ENCODE measurements at places on chromosomes 3 and 15.
A peak's percentile ranks its signal among the peaks of the same experiment; 100 is the strongest.

DNA sequence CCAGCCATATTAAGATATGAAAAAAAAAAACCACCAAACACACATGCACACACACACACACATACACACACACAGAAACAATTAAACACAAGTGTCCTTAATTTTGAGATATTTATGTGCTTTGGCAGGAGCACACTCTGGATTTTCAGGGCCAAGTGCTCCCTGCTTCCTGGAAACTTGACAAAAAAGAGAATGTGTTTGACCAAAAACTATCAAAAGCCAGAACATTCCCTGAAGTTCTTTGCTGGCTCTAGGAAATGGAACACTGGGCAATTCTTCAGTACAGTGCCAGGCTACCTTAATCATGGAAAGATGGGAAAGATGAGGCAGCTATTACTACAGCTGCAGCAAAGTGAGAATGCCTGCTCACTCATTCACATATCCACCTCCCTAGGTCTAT is 44.6 kb downstream of the P3H2 start:
- no peak for DNase-seq

DNA sequence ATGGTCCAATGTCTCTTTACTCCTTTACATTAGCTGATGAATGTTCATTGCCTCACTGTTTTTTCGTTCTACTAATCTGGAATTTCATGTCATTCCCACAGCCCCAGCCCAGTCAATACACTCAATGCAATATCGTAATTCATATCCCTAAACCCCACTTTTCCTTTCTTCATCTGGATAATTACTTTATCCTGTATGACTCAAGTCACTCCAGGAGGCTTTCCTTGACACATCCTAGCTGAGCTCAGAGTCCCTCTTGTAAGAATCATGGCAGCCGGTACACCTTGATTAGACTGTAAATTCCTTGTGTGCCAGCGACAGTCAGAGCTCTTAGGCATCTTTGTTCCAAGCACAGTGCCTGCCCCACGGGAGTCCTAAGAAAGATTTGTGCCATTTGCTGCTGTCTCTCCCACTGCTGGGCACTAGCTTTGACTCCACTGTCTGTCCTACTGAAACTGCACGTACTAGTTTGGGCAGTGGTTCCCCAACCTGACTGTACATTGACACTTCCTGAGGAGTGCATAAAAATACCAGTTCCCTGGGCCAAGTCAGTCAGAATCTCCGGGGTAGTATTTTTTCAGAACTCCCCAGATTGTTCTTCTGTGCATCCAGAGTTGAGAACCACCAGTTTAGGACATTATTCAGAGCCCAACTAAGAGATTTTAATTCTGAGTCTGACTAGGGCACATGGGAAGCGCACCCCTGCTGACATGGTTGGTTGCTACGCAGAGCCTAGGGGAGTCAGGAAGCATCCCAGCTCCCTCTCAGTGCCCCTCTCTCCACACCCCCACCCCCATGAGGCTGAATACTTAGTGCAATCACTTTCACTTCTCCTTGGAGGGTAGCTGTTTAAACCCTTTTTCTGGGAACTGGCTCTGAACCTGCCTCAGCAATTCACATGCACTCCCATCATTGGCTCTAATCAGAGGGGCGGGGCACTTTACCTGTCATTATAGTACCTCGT is 19.5 kb upstream of the C3orf70 start:
- no peak for DNase-seq

DNA sequence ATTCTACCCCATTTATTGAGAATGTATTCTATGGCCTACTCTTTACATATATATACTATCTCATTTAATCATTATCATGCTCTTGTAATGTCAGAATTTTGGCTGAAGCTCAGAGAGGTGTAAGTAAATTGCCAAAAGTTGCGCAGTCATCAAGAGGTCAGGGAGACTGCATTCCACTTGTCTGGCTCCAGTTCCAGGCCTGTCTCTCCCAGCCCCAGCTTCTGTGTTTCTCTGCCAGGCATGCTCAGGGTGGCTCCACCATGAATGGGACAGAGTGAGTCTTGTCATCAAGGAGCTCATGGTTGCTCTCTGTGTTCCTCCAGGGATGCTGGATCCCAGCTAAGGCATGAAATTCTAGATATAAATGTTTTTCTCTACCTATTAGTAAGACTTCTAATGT is 635.1 kb upstream of the MDFIC2 start:
- no peak for DNase-seq

DNA sequence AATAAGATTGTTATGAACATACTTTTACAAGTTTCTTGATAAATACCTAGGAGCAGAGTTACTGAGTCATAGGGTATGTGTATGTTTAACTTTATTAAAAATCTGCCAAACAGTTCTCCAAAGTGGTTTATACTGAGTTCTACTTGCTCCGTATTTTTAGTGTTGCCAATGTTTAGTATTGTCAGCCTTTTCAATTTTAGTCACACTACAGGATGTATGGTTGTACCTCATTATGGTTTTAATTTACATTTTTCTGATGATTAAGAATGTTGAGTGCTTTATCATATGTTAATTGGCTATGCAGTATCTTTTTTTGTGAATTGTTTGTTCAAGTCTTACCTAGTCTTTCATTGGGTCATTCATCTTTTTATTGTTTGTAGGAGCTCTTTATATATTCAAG is 4.3 kb downstream of the TMOD3 start:
- DNase-seq, result no peak

- no peak for DNase-seq
Observed at GRCh38 chr3:24378313-24378712, 116.3 kb downstream of the THRB start.

- no peak for DNase-seq
Observed at GRCh38 chr3:11116336-11117059, 37.8 kb upstream of the HRH1 start.

GRCh38 chr3:115666920-115667737 is 43.8 kb downstream of the GAP43 start:
- DNase-seq, result no peak

DNA sequence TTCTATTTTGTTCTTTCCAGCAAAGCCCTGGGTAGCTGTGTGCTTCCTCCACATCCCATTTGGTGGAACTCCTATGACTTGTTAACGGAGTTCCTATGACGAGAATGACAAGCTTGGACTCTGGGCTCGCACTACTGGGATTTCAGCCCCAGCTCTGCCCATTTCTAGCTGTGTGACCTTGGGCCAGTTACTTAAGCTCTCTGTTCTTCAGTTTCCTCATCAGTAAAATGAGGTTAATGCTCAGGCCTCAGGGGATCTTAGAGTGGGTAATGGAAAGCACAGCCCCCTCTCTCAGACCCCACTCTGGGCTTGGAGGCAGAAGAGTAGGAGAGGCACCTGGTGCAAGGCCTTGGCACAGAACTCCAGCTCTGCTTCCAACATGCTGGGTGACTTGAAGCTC is 123.1 kb downstream of the SMAD6 start:
- DNase-seq, result no peak

- DNase-seq, result no peak
Observed at GRCh38 chr15:91517491-91518200, 335.9 kb upstream of the SLCO3A1 start.

- DNase-seq, result no peak
Observed at GRCh38 chr3:124229420-124229819, 237.5 kb upstream of the ROPN1 start.

GRCh38 chr3:186882881-186883685 is 40.6 kb downstream of the ADIPOQ start:
- no peak for DNase-seq

DNA sequence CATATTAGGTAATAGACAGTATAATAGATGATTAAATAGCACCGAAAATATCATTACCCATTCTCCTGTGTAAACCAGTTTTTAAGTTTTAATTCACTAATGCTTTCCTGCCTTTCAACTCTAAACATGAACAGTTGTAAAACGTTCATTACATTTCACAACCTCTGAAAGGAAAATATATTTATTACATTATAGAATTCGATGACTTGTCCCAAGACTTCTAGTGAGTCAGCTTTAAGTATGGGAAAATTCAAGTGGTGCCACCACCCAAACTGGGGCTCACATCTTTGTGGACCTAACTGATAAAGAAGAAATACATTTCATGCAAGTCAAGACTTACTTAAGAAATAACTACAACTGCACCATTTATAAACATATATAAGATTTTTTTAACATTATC is 2.0 kb downstream of the TRIM59 start:
- no peak for DNase-seq

DNA sequence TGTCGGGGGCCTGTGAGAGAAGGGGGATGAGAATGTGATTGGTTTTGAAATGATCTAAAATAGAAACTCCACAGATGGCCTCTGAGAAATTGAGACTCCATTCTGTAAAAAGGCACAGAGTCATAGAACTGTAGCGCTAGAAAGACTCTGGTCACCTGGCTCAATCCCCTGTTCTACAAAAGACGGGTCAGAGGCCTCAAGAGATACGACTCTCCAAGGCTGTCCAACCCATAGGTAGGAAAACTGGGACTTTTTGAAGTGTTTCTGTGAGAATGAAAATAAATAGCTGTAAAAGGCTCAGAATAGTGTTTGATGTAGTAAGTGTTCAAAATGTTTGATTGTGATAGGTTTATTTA is 11.7 kb upstream of the TMC3 start:
- DNase-seq, result no peak

- no peak for DNase-seq
Observed at GRCh38 chr15:66408675-66409282, 22.1 kb downstream of the MAP2K1 start.

DNA sequence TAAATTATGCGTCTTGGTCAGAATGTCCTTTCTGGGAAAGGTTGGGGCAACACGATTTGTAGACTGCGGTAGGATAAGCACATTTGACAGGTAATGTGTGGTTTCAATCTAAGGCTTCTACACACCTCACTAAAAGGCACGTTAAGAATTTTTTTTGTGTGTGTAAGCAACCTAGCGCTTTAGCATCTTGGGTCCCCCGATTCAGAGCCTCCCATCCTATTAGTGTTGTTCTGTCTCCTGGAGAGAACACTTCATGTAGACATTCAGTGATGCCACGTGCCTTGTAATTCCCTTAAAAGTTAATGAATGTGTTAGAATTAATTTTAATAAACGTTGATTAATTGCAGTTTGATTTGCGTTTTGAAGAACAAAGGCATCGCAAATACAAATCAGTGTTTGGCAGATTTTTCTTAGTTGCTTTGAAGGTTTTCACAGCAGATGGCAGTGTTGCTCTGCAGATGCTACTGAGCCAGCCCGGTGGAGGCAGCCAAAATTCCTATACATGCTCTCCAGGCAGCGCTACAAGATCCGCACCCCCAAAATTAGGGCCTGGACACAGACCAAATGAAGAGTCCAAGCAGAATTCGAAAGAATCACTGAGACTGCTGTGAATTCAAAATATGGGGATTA is 63.5 kb downstream of the OTOL1 start:
- peak; percentile 60 for DNase-seq

GRCh38 chr15:88646951-88647350 is 8.1 kb downstream of the ISG20 start:
- no peak for DNase-seq

- DNase-seq, result no peak
Observed at GRCh38 chr3:7158516-7158915, 297.6 kb downstream of the GRM7 start.

DNA sequence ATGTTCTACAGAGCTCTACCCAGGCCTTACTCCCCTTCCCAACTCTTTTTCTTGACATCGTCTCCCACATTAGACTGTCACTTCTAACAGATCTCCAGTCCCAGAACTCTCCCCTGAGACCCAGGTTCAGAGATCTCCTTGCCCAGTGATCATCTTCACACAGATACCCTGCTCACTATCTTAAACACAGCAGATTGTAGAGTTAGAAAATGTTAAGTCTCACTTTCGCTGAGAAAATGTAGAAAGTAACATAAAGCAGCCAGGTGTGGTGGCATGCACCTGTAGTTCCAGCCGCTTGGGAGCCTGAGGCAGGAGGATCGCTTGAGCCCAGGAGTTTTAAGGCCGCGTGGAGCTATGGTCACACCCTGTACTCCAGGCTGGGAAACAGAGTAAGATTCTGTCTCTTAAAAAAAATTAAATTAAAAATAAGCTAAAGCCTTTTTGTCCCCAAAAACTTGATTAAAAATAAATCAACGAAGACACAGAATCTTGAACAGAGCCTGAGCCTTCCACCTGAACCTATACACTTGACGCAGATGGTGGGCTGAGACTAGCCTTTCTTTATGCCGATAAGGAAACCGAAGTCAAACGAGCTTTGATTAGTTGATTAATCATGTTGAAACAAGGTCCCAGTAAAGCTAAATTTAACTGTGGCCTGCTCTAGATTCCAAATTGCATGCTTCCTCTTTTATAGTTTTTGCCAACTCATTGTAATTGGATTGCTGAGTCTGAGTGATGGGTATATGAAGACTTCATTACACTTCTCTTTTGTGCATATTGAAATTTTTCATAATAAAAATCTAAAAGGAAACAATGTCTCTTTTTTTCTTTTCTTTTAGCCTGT is 31.3 kb upstream of the BLM start:
- no peak for DNase-seq

GRCh38 chr3:53154881-53155285 is 6.1 kb upstream of the PRKCD start:
- DNase-seq, result no peak

DNA sequence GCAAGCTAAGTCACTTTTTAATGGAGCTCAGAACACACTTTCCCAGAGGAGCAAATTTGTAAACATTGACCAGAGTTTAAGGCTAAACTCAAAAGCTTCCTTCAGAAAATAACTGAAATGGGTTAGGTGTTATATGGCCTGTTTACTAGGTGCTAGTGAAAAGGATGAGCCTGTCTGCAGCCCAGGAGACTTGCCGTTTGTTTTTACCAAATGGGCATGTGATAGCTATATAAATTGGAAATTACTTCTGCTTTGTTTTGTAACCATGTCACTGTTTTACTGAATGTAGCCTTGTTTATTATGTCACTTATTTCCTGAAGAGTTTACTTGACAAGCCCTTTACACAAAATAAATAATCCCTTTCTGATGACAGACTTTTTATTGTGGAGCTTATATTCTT is 109.4 kb upstream of the THSD4 start:
- no peak for DNase-seq

GRCh38 chr15:75117993-75118392 is 83.7 kb upstream of the C15orf39 start:
- DNase-seq, result no peak

- no peak for DNase-seq
Observed at GRCh38 chr3:165744025-165744424, 93.2 kb downstream of the BCHE start.

DNA sequence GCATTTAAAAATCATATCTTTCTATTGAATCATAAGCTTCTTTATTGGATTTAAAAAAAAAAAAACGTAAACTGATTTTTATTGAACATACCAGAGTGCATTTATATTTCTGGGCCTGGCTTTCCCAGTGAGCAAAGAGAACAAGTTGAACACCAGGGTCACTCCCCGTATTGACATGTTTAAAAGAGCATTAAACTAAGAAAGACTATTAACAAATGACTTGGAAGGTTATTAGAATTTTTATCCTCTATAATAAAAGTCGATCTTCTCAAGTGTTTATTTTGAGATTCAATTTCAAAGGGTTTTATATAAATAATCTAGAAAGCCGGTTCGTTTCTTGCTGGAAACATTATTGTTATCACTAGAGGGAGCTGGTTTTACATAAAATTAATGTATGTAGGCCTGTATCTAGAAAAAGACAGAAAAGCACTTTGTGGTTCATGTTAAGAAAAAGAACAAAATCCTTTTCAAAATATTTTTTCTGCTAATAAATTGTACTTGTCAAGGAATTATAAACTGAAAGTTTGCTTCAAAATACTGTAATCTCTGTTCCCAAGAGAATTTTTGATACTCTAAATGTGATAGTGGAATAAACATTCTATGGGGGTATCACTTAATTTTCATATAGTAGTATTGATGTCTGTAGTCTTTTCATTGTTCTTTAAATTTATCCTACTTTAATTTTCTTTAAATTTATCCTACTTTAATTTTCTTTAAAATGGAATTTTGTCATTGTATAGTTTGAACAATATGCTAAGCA is 321.8 kb upstream of the MME start:
- DNase-seq, result peak; percentile 6
